ENCODE measurements at places on chromosomes 3 and 15.

- no peak for DNase-seq
Measured at GRCh38 chr3:176951144-176951543, 246.1 kb downstream of the TBL1XR1 start.

- no peak for DNase-seq
Measured at GRCh38 chr15:94324835-94325767, 93.7 kb downstream of the MCTP2 start.

DNA sequence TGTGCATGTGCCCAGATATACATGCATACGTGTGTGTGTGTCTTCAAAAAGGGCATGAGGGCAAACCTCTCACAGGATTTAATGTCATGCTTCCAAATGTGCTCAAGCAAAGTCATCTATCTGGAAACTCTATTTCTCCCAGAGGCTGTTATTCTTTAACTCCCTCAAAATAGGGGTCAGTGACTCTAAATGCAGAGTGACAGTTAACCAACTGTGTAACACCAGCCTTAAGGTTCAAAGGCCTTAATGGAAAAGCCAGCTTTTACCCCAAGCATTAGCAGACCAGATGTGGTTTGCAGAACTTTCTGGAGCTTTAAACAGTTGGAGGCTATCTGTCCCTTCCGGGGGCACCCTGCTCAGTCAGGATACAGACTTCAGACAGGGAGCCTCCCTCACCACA is 70.4 kb upstream of the SLC7A14 start:
- DNase-seq = no peak

DNA sequence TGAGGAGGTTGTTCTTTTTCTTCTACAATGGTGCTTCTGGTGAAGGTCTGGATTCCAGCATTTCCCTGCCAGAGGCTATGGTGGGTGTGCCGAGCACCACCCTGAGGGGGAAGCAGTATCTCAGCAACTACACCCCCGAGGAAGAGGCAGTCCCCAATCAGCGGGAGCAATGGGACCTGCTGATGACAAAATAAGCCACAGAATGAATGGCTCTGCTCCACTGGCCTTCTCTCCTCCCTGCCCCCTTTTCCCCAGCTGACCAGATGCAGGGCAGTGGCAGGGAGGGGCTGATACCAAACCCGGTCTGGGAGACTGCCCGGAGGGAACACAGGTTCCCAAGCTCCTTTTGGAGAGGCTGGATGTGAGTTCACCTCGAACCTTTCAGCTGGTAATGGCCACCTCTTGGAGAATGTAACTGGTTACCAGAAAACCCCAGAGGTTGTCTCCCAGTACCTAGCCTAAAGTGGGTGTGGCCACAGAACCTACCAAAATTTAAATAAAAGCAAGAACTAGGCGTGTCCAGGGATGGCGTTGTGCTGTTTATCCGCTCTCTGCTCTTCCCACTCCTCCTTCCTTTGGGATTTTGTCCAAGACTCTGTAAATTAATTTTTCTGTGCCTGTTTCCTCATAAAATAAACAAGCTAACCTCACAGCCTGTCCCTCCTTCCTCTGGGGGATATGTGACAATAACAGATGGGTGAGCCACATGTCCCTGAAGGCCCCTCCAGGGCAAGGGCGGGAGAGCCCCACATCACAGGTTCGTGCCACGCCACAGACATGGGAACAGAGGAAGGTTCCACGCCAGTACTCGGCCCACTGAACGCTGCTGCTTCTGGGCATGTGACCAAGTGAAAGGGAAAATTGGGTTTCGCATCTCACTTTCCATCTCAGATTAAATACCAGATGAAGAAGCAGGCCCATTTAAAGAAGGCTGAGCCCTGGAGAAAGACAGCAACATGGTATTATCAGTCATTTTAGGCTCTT is 35.1 kb upstream of the SPTBN5 start:
- DNase-seq = peak; percentile 54

- no peak for DNase-seq
Measured at GRCh38 chr15:71043373-71043772, 71.9 kb upstream of the THSD4 start.

GRCh38 chr3:39378088-39378487 is 5.1 kb upstream of the SLC25A38 start:
- DNase-seq = no peak

- DNase-seq = no peak
Measured at GRCh38 chr3:154025007-154025406, 96.2 kb upstream of the ARHGEF26 start.

GRCh38 chr3:146501752-146502151 is 32.4 kb upstream of the PLSCR2 start:
- DNase-seq = no peak

- DNase-seq = no peak
Measured at GRCh38 chr3:47901280-47901833, 98.4 kb downstream of the DHX30 start.

DNA sequence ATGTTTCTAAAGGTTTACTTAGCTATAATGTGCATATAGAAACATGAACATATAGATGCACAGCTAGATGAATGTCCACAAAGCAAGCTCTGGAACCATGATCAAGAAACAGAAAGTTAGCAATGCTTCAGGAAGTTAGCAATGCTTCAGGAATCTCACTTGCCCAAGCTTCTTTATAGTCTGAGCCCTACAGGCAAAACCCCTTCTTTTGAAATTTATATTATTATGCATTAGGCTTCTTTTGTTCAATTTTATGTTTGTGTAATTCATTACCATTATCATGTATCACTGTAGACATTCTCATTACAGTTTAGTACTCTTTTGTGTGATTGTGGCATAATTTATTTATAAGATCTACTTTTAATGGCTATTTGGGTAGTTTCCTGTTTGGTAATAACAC is 286.4 kb upstream of the BCHE start:
- no peak for DNase-seq

GRCh38 chr15:25671132-25671531 is 192.0 kb downstream of the ATP10A start:
- no peak for DNase-seq

DNA sequence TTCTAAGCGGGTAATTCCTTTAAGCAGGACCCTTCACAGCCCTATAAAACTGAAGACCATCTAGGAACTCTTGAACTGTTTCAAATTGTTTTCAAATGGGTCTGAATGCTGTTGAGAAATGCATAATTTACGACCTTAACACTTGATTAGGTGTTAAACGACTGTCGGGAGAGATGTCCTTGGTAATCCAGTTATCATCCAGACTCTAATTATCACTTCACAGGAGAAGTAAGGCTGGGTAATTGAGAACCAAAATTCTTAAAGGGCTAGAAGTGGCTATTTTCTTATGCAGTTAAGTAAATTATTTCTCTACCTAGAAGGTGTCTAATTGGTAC is 276.7 kb upstream of the TBC1D5 start:
- DNase-seq = no peak

GRCh38 chr15:66617137-66618090 is 51.6 kb upstream of the LCTL start:
- no peak for DNase-seq

- no peak for DNase-seq
Measured at GRCh38 chr3:24487325-24488262, 7.1 kb downstream of the THRB start.

DNA sequence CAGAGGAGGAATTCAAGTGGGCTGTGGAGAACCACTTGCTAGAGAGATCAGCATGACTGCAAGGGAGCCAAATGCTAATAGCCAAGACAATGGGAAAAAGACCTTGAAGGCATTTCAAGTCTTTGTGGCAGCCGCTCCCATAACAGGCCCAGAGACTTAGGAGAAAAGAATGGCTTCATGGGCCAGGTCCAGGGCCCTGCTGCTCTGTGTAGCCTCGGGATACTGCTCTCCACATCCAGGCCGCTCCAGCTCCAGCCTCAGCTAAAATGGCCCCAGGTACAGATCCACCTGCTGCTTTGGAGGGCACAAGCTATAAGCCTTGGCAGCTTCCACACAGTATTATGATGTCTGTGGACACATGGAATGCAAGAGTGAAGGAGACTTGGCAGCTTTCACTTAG is 157.7 kb downstream of the NECTIN3 start:
- DNase-seq = no peak
